ENCODE measurements at places on chromosomes 11 and 22.

GRCh38 chr11:68508425-68508824 lies 47.9 kb downstream of the PPP6R3 start:
- no peak for DNase-seq

DNA sequence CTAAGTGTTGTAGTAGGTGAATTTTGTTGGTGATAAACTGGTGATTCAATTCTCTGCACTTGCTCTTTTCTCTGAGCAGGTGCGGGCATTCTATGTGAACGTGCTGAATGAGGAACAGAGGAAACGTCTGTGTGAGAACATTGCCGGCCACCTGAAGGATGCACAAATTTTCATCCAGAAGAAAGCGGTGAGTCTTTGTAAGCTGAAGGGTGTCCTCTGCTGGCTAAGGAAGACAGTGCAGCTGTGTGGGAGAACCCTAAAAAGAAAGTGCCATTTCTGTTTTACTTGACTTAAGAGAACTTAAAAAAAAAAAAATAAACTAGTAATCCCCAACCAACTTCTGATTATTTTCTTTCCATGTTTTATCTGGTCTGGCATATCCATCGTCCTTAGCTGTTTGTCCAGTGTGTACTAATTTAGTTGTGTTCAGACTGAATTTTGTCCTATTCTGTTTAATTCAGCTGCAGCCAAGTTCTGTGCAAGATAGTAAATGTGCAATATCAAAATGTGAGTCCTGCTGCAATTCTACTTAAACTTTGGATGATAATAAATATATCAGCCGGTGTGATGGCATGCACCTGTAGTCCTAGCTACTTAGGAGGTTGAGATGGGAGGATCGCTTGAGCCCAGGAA lies 29.6 kb downstream of the CAT start:
- no peak for DNase-seq

DNA sequence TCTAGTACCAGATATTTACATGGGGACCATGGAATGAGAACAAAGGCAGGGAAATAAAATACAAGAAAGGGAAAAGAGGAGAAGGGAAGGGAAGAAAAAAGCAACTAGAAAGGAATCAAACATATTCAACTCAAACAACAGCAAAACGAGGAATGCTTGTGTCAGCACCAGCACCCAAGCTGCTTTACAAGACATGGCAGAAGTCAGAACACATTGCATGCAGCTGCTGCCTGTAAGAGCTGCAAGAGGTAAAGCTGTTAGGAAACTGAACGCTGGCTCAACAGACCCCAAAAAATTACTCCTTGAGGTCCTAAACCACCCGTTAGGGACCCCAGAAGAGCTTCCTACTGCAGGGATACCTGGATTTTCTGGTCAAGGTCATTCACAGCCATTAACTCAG lies 296.9 kb downstream of the OPCML start:
- no peak for DNase-seq

- DNase-seq, result no peak
Observed at GRCh38 chr22:27995801-27996528, 76.9 kb upstream of the PITPNB start.

- no peak for DNase-seq
Observed at GRCh38 chr11:19352771-19353160, 112.0 kb upstream of the E2F8 start.

GRCh38 chr11:116500947-116501602 lies 271.7 kb downstream of the BUD13 start:
- no peak for DNase-seq

GRCh38 chr11:635945-636510 lies 1.0 kb upstream of the DRD4 start:
- no peak for DNase-seq

Data from T-helper 1 cell (primary cell).